ENCODE measurements at places on chromosomes 2 and 18.

- DNase-seq, result no peak
Measured at GRCh38 chr2:22634167-22634566, 750.8 kb upstream of the KLHL29 start.

GRCh38 chr2:18910843-18911242, 321.5 kb upstream of the NT5C1B start:
- no peak for DNase-seq

- no peak for DNase-seq
Measured at GRCh38 chr2:205964111-205964761, 121.7 kb downstream of the INO80D start.

DNA sequence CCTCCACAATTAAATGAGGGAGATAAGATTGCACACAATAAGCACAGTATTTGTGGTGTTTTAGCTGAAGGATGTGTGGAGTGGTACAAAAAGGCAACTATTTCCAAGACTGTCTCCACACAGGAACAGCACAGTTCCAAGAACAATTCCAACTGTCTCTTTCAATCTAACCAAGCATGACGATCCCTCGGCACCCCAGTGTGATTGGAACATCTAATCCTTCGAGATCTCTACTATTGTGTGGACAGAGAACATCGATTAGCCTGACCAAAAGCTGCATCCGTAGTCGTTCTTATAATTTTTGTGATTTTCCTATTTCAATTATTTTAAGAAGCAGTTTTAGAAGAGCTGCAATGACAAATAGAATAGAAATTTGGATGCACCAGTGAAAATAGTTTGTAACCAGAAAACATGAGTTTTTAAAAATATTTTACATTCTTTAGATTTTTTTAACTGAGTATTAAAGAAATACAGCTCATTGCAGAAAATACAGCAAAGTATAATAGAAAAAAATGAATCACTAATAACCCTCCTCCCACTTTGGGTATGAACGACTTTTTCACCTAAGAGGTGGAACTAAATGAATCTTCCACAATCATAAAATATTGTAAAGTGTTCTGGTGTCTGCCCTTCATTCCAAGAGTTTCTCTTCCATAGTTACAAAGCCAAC, 76.4 kb upstream of the CABLES1 start:
- DNase-seq, result no peak

DNA sequence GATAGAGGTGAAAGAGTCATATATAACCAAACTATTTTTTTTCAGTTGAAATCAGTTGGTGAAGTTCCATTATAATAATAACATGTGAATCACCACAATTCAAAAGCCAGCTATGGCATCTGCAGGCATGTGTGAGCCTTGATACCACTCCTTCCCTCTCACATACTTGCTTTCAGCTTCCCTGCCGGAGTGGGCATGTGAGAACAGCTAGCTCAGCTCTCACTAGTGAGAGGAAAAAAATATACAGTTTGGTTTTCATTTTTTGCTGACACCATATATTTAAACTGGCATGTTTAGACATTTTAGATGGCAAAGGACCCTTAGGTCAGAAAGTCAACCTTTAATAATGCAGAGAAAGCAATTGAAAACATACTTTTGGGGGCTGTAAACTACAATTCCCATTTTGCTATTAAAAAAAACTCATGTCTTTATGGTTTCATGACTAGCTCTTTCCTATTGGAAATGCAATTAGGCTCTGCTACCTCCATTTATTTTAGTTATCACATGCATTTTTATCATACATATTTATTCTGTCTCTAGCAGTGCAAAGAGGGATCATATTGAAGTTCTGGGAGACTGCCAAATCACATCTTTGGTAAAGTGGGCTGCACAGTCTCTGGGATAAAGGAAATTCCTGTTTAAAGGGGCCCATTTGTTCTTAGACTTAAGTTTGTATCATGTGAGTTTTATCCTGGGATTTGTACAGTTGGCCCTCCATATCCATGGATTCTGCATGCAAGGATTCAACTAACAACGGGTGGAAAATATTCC, 33.2 kb upstream of the SLC40A1 start:
- DNase-seq, result no peak

- DNase-seq, result no peak
Measured at GRCh38 chr2:38945372-38945771, 55.7 kb downstream of the ARHGEF33 start.

DNA sequence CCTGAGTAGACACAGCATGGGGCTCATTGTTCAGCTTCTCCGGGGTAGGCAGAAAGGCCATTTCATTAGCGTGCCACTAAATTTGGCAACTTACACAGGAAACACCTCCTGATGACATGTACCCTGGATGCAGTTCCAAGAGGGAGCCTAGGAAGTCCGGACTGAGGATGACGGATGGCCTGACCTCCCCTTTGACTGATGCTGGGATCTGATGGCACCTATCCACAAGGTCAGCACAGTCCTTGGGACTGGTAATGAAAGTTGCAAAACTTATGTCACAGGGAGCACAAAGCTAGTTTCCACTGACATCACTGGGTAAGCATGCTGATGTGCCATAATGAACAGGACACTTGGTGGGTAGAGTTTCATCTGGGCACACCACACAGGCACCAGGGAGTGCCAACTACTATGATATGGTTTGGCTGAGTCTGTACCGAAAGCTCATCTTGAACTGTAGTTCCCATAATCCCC, 126.7 kb upstream of the ARL4C start:
- no peak for DNase-seq

- DNase-seq, result no peak
Measured at GRCh38 chr2:168427451-168427850, 28.6 kb upstream of the CERS6 start.

- DNase-seq, result no peak
Measured at GRCh38 chr2:187519419-187520120, 34.7 kb downstream of the TFPI start.

DNA sequence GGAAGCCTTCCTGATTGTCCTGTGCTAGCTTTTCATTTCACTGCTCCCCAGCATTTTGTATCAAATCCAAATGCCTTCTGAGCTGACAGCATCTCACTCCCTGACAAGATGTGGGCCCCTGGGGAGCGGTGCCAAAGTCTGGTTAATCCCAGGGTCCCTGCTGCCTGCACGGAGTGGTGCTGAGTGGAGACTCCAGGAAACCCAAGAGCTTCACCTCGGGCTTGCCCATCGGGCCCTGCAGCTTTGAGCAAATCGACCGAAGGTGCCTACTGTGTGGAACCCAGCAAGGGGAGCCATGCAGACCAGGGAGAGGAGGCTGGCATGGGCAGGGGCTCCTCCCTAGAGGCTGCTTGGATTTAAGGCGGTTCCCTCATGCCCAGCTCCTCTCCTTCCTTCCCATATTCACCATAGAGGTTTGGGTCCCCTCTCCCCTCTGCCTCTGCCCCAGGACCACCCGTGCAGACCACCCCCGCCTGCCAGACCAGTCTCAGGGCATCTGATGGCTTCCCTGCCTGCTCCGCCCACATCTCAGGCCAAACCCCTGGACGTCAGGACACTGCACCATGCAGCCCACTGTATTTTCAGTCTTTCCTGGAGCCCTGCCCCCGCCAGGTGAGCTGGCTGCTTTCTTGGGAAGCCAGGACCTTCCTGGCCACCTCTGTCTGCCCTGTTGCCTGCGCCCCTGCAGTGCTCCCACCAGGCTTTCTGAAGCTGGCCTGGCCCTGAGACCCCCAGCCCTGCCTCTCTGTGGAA, 37.8 kb downstream of the RRM2 start:
- DNase-seq, result no peak

GRCh38 chr18:48819781-48820482, 130.8 kb downstream of the SMAD7 start:
- no peak for DNase-seq

DNA sequence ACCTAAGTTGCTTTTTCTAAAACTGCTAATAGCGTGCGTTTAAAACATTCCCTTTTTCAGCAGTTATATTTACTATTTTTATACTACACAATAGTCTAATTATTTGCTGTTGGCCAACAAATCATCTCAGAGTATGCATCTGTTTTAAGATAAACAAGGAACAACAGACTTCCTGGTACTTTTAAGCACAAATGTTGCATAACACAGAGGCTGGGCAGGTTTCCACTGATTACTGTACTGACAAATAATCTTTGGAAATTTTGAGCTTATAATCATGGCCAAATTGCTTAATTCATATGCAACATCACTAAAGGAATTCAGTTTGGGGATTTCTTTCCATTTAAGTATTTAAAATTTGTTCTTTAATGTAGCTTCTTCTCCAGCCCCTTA, 737.4 kb upstream of the SALL3 start:
- no peak for DNase-seq

DNA sequence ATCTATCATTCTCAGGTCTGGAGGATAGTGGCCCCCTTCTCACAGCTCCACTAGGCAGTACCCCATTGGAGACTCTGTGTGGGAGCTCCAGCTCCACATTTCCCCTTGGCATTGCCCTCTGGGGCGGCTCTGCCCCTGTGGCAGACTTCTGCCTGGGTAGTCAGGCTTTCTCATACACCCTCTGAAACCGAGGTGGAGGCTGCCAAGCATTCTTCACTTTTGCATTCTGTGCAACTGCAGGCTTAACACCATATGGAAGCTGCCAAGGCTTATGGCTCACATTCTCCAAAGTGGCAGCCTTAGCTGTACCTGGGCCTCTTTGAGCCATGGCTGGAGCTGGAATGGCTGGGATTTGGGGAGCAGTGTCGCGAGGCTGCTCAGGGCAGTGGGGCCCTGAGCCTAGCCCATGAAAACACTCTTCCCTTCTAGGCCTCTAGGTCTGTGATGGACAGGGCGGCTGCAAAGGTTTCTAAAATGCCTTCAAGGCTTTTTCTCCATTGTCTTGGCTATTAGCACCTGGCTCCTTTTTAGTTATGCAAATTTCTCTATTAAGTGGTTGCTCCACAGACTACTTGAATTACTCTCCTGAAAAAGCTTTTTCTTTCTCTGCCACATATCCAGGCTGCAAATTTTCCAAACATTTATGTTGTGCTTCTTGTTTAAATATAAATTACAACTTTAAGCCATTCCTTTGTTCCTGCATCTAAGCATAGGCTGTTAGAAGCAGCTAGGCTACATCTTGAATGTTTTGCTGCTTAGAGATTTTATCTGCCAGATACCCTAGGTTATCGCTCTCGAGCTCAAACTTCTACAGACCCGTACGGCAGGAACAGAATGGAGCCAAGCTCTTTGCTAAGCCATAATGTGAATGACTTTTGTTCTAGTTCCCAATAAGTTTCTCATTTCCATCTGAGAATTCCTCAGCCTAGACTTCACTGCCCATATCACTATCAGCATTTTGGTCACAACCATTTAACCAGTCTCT, 206.5 kb downstream of the CPS1 start:
- no peak for DNase-seq

DNA sequence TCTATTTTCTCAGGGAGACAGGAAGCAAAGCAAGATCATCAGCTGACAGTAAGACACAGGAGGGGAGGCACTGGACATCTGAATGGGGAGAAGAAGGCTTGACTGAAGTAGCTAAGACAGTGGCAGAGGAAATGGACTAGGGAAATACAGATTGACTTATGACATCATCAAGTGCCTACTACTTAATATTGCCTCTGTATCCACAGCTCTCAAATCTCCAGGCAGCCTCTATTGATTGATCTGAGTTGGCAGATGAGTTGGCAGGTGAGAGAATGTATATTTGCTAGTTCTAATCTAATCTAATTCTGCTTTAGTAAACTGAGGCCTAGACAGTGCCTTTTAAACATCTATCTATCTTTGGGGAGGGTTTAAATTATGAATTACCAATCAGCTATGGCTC, 242.1 kb downstream of the SLC8A1 start:
- no peak for DNase-seq

- DNase-seq, result no peak
Measured at GRCh38 chr2:144003460-144004075, 516.4 kb downstream of the ZEB2 start.

DNA sequence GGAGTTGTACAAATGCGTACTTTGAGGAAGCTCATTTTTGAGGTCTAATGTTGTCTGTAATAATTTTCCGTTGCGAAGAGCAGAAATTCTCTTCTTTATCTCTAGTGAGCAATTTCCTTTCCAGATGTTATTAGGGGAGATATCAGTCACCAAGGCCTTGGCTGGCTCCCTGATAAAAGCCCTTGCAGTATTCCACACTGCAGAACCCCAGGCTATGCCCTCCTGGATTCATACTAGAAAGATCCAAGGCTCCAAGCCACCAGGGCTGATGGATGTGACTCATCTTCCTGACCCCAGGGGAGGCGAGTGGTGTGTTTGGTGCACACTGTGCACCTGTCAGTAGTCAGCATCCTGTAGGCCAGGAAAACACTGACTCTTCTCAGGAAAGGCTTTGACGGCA, 34.7 kb downstream of the INO80C start:
- DNase-seq, result no peak

- no peak for DNase-seq
Measured at GRCh38 chr2:184203661-184204060, 394.7 kb upstream of the ZNF804A start.

- DNase-seq, result peak; percentile 73
Measured at GRCh38 chr18:70489986-70490933, 201.4 kb downstream of the SOCS6 start.

DNA sequence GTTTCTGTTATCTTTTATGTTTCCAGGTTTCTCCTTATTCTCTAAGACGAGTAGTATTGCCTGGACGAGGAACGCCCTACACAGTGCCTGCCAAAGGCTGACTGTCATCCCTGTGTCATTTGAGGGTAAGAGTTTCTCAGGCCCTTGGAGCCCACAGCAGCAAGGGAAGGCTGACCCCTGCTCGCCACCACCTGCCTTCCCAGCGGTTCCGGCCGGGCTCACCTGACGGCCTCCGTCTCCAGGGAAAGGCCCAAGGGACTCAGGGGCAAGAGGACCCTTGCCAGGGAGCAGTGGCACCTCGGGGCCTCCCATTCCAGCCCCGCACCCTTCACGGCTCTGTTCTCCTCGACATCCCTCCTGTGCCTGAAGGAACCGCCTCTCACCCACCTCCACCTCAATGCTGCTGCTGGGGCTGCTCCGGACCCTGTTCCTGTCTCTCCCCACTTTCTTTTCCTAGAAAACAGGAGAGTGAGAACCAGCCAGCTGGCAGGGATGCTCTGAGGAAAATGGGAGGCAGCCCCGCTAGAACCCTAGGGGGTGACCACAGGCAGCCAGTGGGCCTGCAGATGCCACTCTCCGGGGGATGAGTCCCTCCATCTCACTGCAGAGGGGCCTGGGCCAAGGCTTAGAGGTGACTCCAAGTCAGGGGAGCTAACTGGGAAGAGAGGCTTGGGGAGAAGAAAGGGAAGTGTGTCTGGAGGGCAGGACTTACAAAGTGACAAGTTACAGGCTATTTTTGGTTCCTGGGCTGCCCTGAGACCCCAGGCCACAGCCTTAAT, 1.9 kb downstream of the LIMS2 start:
- DNase-seq, result no peak

DNA sequence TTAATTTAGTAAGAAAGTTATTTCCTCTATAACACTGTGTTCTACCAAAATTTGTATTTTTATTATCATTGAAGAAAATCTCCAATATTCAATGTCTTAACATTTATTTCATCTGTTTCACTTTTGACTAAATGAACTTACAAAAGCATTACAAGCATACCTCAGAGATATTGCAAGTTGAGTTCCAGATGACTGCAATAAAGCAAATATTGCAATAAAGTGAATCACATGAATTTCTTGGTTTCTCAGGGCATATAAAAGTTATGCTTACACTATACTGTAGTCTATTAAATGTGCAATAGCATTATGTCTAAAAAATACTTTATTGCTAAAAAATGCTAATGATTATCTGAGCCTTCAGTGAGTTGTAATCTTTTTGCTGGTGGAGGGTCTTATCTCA, 78.3 kb downstream of the TTC32 start:
- DNase-seq, result no peak

GRCh38 chr2:108927936-108928659, 60.9 kb downstream of the EDAR start:
- peak; percentile 32 for DNase-seq

- DNase-seq, result no peak
Measured at GRCh38 chr2:209529579-209529978, 105.7 kb downstream of the MAP2 start.
